ENCODE measurements at places on chromosomes 3 and 15. TPM values are rescaled to one million over a fixed set of nuclear protein-coding genes. Genes with fewer than 3 reads are reported as not detected.

ANKUB1 gene
- total RNA-seq, result not detected

MRAS gene
- total RNA-seq, result 7.0 TPM

WDR49 gene
- not detected for total RNA-seq

CNTN4 gene
- 17.6 TPM for total RNA-seq

DNA sequence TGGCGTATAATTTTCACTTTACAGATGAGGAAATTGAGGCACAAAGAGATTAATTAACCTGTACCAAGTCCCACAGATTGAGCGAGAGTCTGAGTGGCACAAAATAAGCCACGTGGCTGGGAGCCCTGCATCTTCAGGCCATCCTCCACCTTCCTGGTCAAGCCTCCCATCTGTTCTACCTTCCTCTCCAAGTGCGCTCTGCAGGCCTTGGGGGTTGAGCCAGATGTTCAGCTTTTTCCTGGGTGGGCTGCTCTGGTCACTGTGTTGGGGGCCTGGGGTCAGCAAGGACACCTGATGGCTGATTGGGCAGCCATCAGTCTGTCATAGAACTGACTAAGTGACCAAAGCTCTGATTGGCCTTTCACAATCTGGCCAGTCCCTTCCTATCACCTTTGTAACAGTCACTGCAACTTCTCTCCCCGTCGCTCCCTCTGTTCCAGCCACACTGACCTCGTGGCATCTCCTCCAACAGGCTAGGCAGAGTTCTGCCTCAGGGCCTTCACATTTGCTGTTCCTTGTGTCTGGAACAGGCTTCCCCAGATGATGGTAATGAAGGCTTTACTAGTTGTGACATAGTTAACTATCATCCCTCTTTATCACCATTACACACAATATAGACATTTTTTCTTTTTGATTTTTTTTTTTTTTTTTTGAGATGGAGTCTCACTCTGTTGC lies 46.8 kb downstream of the SCN5A start:
- H3K4me1 ChIP-seq, result no peaks in the 10 kb centered on the region
- no peaks in the 10 kb centered on the region for H3K36me3 ChIP-seq
- H3K27me3 ChIP-seq, result no peaks in the 10 kb centered on the region
- DNase-seq, result no peak

DNA sequence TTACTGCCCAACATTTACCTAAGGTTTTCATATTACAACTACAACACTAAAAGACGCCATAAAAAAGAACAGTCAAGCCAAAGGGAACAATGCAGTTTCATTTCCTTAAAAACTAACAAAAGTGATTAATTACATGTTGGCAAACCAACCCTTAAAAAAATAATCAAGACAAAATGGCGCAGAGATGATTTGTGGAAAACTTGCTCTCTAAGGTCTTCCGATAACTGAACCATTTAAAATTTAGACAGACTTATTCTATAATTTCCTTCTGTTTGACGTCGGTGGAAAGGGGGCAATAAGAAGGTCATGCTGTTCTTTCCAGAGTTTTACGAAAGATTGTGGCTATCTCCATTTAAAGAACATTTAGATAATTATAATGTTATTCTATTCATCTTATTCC lies 87.6 kb downstream of the RYK start:
- no peaks in the 10 kb centered on the region for H3K27me3 ChIP-seq
- no peak overlapping the region for H3K4me3 ChIP-seq
- no peaks in the 10 kb centered on the region for H3K4me1 ChIP-seq
- no peak overlapping the region for H3K27ac ChIP-seq

DNA sequence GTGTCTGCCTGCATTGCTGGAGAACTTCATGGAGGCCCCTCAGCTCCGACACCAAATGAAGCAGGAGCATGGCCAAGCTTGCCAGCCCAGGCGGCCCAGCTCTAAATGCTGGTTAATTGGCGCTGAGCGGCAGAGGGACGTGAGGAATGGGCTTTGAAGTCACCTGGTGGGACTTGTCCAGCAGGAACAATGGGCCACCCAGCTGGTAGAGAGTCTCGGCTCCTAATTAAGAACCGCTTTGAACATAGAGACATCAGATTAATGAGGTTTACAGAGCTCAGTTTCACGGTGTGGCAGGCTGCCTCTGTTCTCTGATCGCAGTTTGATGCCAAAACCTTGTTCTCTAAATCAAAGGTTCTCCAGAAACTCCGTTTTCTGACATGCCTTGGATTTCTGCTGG lies 77.5 kb upstream of the LINGO1 start:
- H3K4me3 ChIP-seq, result no peak overlapping the region
- no peak for DNase-seq
- no peaks in the 10 kb centered on the region for H3K4me1 ChIP-seq
- peaks cover 3% of the 10 kb centered on the region for H3K27me3 ChIP-seq
- H3K36me3 ChIP-seq, result no peaks in the 10 kb centered on the region

DNA sequence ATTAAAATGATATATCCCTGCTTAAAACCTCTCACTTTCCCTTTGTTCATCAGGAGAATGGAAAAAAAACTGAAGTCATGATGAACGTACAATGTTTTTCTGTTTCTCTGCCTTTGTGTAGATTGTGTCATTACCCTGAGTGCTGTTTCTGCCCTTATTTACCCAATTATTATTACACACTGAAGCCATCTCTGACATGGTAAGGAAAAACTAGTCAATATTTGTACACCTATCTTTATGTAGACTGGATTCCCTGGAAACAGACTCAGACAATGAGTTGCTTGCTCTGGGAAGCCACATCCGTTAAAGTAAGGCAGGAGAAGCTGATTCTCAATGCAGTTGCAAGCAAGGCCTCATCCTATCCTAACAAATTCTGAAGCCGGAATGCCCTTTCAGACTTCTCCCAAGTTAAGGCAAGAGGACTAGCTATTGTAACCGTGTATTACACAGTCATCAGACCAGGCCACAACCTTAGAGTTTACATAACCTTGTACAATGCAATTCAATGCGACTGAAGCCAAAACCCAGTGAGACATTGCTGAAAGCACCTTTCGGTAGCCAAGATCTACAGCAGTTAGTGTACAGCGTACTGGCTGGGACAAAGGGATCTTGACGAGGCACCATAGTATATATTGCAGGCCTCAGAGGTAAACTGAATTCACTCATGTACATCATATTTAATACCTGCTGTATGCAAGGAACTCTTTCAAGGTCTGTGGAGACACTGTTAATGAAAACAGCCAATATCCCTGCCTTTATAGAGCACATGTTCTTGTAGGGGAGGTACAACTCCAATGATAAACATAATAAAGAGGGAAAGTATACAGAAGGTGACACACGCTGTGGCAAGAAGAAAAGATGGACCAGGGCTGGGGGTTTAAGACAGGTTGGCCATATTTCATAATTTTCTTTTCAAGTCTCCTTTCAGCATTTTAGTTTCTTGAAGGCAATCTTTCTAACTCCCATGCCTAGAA lies 1040.8 kb upstream of the SEMA6D start:
- no peaks in the 10 kb centered on the region for H3K27me3 ChIP-seq
- no peak for DNase-seq
- H3K4me1 ChIP-seq, result no peaks in the 10 kb centered on the region
- no peaks in the 10 kb centered on the region for H3K36me3 ChIP-seq
- H3K4me3 ChIP-seq, result no peak overlapping the region

DNA sequence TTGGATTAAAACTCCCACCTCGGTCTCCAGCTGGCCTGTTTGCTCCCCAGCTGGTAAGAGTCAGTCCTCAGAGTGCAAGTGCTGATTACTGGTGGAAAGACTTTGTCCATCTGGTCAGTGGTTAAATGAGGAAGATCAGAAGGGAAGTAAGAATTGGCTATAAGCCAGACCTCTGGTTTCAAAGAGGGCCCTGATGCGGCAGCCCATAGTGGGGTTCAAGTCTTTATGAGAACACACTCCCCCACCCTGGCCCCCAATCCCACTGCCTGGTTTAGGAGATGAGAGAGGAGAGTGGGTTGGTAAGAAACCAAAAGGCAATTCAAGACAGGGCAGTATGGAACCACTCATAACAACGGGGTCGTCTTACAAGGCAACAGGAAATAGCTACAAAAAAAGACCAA lies 65.0 kb downstream of the FRMD4B start:
- H3K27me3 ChIP-seq, result no peaks in the 10 kb centered on the region
- H3K4me3 ChIP-seq, result no peak overlapping the region
- H3K36me3 ChIP-seq, result no peaks in the 10 kb centered on the region
- H3K27ac ChIP-seq, result no peak overlapping the region
- peak; percentile 14 for DNase-seq
- H3K4me1 ChIP-seq, result no peaks in the 10 kb centered on the region

DNA sequence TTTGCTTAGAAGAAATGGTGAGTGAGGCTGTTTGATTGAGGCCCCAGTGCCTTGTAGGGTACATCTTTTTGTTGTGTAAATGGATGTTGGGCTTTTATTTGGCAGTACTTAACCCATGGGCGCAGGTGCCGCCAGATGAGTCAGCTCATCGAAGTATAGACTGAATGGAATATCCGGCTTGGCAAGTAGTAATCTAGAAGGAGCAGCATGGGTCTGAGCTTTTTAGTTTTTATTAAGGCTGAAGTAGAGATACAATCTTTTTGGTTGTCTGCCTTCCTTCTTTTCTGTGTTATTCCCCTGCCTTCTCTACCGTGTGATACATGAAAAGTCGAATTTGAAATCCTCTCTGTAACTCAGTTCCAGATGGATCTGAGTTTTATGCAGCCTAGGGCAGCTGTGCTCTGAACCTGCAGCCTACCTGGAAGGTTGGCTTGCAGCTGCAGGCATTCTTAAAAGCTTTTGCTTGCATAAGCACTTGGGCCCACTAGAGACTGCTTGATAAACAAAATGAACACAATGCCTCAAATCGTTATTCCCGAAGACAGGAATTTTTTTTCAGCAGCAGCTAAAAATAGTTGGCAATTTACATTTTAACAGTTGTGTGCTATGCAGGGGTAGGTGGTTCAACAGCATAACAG lies 177.5 kb upstream of the CGNL1 start:
- H3K27ac ChIP-seq, result no peak overlapping the region
- DNase-seq, result peak; percentile 34
- H3K4me3 ChIP-seq, result no peak overlapping the region
- H3K4me1 ChIP-seq, result peaks cover 7% of the 10 kb centered on the region
- no peaks in the 10 kb centered on the region for H3K36me3 ChIP-seq
- no peaks in the 10 kb centered on the region for H3K27me3 ChIP-seq

GRCh38 chr3:150414959-150415358 lies 6.9 kb downstream of the TSC22D2 start:
- H3K27me3 ChIP-seq, result no peaks in the 10 kb centered on the region
- DNase-seq, result no peak
- H3K27ac ChIP-seq, result peak overlapping the region; percentile 12
- H3K4me1 ChIP-seq, result peaks cover 23% of the 10 kb centered on the region

- H3K36me3 ChIP-seq, result no peaks in the 10 kb centered on the region
- H3K4me1 ChIP-seq, result no peaks in the 10 kb centered on the region
- no peak for DNase-seq
- no peak overlapping the region for H3K4me3 ChIP-seq
- no peaks in the 10 kb centered on the region for H3K27me3 ChIP-seq
These were observed 49.5 kb downstream of the SLC30A4 start for GRCh38 chr15:45473068-45473467.

GRCh38 chr3:108485146-108485545 lies 25.2 kb downstream of the MYH15 start:
- no peaks in the 10 kb centered on the region for H3K4me1 ChIP-seq
- H3K4me3 ChIP-seq, result no peak overlapping the region
- H3K27ac ChIP-seq, result no peak overlapping the region
- no peaks in the 10 kb centered on the region for H3K27me3 ChIP-seq

DNA sequence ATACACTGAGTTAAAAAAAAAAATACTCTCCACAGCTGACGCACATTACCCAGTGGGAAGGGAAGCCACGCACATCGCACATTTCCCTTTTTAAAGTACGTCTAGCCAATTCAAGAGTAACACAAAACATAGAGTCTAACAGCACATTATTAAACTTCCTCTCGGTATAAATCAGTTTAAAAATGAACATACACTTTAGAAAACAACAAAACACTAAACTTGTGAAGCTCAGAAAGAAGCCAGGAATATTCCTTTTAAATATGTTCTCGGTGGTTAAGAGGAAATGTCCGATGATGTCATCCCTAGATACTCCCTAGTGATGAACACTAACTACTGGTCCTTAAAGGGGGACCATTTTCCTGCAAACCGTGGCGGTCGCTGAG lies 721 bp downstream of the MYEF2 start:
- no peaks in the 10 kb centered on the region for H3K36me3 ChIP-seq
- peaks cover 10% of the 10 kb centered on the region for H3K4me1 ChIP-seq
- H3K27ac ChIP-seq, result peak overlapping the region; percentile 86
- H3K4me3 ChIP-seq, result peak overlapping the region; percentile 74
- no peaks in the 10 kb centered on the region for H3K27me3 ChIP-seq

GRCh38 chr3:16741103-16741758 lies 136.0 kb upstream of the DAZL start:
- no peak for DNase-seq
- no peaks in the 10 kb centered on the region for H3K36me3 ChIP-seq
- no peak overlapping the region for H3K27ac ChIP-seq
- no peaks in the 10 kb centered on the region for H3K4me1 ChIP-seq
- no peaks in the 10 kb centered on the region for H3K27me3 ChIP-seq

DNA sequence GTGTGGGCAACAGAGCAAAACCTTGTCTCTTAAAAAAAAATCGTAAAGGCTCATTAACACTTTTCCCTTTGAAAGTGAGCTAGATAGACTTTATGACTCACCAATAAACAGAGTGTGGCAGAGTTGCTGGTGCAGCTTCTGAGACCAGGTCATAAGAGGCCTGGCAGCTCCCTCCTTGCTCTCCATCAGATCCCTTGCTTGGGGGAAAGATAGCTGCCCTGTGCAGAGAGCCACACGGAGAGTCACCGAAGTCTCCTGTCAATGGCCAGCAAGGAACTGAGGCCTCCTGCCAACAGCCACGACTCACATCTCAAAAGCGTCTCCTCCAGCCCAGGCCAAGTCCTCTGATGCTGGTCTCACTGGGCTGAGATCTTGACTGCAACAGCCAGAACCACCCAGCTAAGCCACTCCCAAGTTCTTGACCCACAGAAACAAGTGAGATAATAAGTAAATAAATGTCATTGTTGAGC lies 8.7 kb upstream of the GP9 start:
- no peaks in the 10 kb centered on the region for H3K36me3 ChIP-seq
- H3K4me3 ChIP-seq, result no peak overlapping the region
- H3K27ac ChIP-seq, result peak overlapping the region; percentile 88
- peak; percentile 28 for DNase-seq
- peaks cover 54% of the 10 kb centered on the region for H3K4me1 ChIP-seq
- no peaks in the 10 kb centered on the region for H3K27me3 ChIP-seq

All from transverse colon (tissue), 4 donors.